ENCODE measurements at places on chromosomes 12 and 14.

- no peak for DNase-seq
These were observed 162.3 kb downstream of the PTCSC3 start for GRCh38 chr14:36014236-36014635.

DNA sequence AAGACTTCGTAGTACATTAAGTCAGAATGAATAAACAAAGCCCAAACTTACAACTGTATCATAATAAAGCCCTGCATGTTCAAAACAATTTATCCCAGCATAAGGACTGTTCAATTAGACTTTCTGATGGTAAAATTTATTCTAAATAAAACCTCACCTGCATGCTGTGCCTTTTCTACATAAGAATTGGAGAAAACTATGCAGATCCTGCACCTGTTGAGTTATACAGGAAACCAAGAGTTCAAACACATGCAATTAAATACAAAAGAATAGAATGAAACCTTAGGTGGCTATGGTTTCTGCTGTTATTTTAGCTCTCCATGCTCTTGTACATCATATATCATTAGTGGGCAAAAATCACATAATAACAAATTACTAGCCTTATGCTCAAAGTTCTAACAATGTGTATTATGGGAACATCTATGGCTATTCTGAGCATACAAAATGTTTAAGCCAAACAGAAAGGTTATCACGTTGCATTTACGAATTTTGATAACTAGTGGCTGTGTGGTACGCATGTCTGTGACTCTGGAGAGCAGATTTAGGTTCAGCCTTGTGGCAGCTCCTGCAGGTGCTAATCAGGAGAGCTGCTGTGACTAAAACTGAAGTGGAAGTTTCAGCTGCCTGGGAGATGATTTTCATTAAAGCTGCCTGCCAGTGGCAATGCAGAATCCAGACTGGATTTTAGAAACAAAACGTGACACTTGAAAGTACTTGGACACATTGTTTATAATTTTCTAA, 36.1 kb upstream of the LRFN5 start:
- DNase-seq = no peak

DNA sequence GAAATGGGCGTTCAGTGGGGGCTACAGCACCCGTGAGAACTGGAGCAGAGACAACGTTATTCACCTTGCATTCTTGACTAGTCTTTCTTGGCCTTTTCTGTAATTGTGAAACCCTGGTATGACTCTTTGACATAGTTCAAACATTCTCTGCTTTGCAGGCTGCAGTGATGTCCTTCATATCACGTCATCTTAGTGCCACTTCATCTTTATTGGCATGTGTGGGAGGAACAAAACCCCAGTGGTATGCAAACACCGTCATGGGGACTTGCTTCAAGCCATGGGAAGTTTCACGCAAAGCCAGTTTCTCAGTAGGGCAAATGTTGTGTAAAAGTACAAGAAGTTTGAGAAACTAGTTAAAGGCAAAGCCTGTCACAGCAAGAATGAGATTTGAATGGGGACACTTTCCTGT, 20.2 kb upstream of the DUSP16 start:
- no peak for DNase-seq

DNA sequence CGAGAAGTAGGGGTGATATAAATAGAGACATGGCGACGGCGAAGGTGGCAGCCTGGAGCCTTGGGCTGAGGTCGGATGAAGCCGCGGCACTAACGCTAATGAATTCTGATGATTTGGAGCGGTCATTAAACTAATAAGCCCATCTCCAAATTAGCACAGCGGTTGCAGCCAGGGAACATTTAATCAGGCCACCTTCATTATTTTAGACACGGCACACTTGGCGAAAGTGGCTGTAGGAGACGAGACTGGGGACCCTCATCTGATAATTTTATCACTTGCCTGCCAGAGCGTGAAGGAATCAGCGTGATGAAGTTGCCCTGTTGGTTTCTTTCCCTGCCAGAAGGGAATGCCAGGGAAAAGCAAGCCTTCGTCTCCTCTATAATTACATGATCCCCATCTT, 664.3 kb upstream of the TBX3 start:
- no peak for DNase-seq

GRCh38 chr12:108318472-108319275, 20.4 kb downstream of the CMKLR1 start:
- DNase-seq = no peak

DNA sequence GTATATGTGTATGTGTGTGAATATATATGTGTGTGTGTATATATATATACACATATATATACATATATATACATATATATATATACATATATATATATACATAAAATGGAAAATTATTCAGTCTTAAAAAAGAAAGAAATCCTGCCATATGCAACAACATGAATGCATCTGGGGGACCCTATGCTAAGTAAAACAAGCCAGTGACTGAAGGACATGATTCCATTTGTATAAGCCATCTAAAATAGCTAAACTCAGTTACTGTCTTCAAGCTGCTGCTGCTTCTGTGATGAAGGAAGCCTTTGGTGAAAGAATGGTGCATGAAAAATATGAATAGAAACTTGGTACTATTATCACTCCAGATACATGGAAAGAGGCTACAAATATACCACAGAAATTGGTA, 118.6 kb downstream of the ATXN7L3B start:
- no peak for DNase-seq

DNA sequence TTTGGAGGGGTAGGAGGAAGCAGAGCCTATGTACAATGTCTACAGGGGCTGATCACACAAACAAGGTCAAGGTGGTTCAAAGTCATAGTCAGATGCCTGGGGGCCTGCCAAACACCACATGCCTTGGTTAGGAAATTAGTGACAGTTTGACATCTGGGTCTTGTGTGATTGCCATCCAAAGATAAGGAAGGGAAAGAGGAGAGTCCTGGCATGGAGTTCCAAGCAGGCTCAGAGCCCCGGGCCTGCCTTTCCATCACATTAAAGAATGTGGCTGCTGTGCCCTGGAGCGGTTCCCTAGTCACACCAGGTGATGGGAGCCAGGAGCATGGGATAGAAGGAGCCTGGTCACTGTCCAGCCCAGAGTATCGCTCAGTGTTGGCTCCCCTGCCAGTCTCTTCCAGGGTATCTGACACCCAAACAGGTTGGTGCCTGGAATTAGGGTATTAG, 53.6 kb upstream of the BCL2L14 start:
- no peak for DNase-seq

DNA sequence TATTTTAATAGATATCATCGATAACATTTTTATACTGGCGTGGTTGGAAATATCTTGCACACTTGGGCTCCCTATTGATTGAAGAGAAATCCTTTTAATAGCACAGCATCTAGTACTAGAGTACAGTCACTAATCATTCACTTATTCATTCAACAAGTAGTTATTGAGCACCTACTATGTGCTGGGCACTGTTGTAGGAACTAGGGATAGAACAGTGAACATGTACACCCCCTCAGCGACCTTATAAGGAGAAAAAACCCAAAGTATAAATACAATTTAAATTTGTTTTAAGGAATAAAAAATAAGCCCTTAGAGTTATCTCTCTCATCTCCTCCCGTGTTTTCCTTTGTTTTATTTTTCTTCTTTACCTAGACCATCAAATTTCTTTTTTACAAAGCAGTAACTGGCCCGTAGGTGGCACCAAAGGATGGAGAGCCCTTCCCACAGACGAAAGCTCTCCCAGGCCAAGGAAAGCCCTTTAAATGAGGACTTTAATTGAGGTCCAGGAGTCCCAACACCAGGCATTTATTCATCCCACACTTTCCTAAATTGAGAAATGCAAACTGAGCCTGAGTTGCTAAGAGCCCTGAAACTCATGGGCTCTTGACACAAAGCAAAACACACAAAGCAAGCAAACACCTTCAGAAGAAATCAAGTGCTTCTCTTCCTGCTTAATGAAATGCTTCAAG, 29.0 kb downstream of the PEBP1 start:
- DNase-seq = peak; percentile 31

DNA sequence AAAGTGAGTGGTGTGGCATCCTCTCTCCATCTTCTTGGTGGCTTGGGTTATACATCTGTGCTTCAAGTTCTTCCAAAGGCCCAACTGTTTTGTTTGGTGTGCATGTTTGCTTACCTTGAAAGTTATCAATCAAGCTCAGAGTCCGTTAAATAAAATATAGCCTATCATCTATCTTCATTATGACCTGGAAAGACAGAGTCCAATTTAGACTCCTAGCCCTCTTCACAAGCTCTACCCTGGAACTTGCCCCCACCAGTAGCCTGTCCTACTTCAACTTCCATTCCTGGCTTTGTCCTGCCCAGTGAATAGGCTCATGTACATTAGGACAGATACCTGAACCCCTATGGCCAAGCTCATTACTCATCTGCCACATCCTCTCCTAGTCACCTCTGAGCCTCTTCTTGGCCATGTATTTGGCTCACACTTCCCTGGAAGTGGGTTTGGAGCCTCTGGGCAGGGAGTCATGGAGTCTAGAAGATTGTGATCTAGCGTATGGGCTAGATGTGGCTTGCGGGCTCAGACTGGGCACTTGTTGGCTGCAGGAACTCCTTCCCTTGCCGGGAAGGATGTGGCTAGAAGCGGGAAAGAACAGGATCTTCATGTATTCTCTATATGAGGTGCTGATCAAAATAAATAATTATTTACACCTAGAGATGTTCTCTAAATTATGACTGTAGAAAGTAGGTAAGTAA, 6.4 kb upstream of the SSTR1 start:
- DNase-seq = no peak

GRCh38 chr12:112907415-112908157, 824 bp downstream of the OAS1 start:
- DNase-seq = no peak

DNA sequence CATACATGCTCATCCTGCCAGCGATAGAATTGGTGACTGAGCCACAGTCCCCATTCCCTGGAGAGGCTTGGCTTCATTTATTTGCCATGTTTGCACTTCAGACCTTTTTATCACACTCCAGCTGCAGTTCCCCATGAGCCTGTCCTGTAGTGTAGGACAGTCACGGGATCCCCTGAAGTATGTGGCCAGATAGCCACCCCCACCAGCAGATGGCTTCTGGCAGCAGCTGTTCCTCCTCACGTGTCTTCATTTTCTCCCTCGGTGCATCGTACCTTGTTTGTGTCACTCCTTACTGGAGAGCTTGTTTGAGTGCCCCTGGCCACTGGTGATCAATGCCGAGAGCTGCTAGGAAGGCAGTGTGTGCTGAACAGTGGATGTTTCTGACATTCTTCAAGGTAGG, 40.2 kb downstream of the UBE3B start:
- no peak for DNase-seq
